ENCODE measurements at places on chromosomes 6 and 20.

DNA sequence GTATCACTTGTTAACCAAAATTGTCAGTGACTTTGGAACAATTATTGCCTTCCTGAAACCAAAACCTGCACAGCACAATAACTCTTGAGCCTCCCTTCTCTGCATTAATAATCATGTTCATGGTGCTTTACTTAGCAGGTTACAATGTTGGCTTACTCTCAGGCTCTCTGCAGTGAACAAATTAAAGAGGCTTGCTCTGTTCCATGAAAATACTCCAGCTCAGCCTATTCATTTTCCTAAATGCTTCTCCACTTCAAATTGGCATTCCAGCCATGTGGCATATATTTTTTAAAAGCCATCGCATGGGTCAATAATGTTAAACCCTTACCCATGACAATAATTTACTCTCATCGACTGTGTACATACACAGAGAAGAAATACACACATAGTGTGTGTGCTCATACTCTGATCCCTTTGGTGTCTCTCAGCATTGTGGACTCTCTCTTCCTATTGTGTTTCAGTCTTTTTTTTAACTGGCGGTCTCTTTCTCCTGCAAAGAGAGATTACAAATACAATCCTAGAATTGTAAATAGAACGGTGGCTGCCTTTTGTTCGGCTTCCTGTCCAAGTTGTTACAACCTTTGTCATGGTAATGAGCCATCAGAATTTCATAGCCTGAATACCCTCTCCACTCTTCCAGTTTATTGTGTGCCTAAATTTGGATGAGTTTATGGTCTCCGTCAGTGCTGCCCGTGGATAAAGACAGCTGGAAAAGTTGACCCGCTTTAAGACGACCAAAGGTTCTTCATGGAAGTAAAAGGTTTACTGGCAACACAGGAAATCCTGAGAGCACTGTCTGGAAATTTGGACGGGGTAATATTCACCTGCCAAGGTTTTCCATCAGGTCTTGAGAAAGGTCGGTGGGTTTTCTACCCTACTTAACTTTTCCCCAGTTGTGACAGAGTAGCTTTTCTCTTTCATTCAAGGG lies 263.6 kb downstream of the CD83 start:
- DNase-seq = no peak

DNA sequence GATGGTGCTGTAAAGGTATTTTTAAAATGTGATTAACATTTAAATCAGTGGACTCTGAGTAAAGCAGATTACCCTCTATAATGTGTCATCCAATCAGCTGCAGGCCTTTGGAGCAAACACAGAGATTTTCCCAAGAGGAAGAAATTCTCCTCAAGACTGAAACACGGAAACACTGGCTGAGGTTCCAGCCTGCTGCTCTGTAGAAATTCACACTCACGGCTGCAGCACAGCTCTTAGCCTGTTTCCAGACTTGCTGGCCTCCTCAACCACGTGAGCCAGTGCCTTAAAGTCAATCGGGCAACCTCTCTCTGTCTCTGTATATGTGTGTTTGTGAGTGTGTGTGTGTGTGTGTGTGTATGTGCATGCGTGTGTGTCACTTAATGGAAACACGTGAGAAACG lies 41.1 kb downstream of the PDE10A start:
- no peak for DNase-seq

GRCh38 chr20:36279362-36279761 lies 26.8 kb upstream of the DLGAP4 start:
- no peak for DNase-seq

DNA sequence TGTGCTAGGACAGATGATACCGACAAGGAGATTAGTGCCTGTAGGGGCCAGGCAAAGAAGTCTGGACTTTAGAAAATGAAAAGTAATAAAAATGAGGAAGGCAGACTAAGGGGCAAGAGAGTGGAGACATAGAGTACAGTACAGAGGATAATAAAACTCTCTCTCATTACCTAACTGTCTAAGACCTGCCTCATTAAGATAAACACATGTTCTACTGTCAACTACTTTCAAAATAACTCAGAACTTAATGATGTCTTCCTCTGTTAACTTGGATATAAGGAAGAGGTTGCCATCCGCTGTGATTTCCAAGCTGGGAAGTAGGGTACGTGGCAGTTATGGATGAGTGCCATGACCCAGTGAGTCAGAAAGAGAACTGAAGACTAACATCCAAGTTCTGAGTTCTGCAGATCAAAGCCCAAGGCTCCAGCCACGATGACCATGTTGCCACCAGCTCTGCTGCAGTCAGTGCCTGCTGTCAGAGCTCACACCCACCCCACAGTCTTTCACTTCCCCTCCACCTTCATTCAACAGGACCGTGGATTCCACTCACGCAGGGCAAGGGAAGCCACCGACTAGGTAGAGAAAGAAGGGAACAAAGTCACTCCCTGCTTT lies 81.8 kb downstream of the KIF16B start:
- no peak for DNase-seq

Measured in stimulated activated CD4-positive, alpha-beta T cell treated with anti-CD3 and anti-CD28 coated beads, TNF-alpha, amount 100 ng/mL, for 1 hour (primary cell).